Stimulated activated CD4-positive, alpha-beta T cell treated with anti-CD3 and anti-CD28 coated beads, Interleukin-4, amount 100 ng/mL, for 24 hours (primary cell): ENCODE measurements at places on chromosomes 11 and 22.
A peak's percentile ranks its signal among the peaks of the same experiment; 100 is the strongest.

- DNase-seq: no peak
These were observed 652.6 kb downstream of the METTL15 start for GRCh38 chr11:28760676-28761390.

DNA sequence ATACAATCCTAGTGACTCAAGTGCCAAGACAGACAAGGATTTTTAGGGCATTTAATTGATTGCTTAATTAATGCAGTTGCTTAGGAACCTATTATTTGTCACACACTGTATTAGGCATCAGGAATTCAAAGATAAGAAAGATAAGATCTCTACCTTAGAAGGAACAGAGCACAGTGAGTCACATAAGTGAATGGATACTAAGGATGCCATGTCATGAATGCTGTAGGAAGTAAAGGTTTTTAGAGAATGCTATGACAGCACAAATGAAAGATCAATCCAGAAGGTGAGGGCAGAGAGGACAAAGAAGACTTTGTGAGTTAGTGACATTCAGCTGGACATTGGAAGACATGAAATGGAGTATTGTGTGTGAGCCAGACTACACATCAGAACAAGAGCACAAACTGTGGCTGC lies 147.9 kb upstream of the DDI1 start:
- no peak for DNase-seq

GRCh38 chr11:125345421-125346178 lies 150.5 kb downstream of the FEZ1 start:
- peak; percentile 28 for DNase-seq

GRCh38 chr11:44690651-44691050 lies 36.1 kb upstream of the TSPAN18 start:
- DNase-seq: no peak

DNA sequence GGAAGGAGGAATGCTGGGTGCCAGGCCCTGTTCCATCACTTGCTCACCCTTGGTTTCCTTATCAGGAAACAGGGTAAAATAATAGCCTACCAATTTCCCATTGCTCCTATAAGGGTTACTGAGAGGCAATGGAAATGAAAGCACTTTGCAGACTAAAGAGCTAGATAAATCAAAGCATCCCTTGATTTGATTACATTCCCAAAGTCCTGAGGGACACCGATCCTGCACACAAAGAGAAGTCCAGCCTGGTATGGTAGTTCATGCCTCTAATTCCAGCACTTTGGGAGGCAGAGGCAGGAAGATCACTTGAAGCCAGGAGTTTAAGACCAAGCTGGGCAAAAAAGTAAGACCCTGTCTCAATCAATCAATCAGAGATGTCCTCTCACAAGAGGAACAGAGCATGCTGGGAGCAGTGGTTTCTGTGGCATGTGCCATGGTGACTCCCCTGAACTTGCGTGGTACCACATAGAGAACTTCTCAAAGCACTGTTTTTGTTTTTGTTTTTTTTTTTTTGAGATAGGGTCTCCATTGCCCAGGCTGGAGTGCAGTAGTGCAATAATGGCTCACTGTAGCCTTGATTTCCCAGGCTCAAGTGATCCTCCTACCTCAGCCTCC lies 10.7 kb downstream of the TBC1D10A start:
- DNase-seq: no peak

DNA sequence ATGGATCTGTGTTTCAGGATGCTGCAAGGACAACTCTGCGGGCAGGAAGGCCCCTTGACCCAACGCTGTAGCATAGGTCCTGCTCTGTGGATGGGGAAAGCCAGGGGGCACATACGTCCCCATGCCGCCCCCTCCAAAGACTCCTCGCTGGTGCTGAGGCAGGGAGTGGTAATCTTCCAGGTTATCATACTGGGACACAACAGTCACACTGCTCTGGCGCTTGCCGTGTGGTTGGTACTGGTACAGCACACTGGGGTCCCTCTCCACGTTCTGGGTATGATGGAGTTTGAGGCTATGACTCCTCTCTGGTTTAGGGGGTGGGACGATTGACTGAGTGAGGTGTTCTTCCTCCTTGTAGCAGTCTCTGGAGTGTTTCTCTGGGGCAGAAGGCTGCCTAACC lies 26.2 kb upstream of the TP53AIP1 start:
- no peak for DNase-seq

DNA sequence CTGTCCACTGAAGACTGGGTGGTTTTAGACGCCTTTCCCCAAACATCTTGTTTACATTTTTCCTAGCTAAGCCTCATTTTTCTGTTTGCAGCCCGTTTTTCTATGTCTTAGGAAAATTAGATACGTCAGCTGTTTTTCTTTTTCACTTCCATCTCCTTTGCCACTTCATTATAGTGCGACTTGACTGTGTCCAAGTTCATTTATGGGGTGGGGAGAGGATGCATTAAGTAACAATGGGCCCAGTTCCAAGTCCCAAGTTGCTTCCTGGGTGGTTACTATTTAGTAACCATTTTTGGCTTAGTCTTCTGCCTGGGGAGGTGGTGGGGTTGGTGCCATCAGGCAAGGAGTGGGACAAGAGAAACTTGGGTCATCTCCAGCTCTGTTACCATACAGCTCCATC lies 83.0 kb downstream of the TRAF6 start:
- no peak for DNase-seq

DNA sequence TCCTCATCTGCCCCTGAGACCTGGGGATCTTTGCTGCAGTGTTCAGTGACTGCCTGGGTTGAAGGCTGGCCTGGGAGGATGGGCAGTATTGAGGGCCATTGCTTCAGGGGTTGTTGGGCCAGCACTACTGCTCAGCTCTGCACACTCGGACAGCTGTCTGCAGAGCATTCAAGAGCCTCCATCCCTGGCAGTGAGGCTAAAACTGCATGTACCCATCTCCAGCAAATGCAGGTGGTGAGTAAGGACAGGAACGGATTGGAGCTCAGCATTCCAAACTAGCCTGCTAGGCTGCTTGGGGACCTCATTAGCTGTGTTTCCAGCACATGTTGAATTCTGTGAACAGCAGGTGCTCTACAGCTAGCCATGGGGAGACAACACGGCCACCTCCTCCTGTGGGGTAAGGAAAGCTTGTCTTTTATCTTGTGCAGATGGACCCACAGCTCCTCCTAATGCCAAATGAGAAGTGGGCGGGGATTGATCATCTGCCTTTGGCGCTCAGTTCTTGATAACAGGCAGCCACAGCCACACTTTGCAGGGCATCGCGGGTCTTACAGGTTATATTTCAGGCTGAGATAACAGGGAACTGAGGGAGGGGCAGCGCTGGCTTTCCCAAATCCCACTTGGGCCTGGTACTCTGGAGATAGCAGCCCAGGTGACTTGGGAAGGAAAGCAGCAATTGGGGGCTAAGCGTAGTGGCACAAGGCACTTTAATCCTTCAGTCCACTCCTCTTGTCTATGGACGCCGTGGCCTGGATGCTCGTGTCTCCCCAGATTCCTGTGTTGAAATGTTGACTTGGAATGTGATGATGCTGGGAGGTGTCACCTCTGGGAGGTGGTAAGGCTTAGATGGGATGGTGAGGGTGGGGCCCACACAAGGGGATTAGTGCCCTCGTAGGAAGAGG lies 254.5 kb upstream of the B3GAT1 start:
- DNase-seq: no peak

GRCh38 chr22:45212306-45212709 lies 28.4 kb downstream of the KIAA0930 start:
- no peak for DNase-seq

DNA sequence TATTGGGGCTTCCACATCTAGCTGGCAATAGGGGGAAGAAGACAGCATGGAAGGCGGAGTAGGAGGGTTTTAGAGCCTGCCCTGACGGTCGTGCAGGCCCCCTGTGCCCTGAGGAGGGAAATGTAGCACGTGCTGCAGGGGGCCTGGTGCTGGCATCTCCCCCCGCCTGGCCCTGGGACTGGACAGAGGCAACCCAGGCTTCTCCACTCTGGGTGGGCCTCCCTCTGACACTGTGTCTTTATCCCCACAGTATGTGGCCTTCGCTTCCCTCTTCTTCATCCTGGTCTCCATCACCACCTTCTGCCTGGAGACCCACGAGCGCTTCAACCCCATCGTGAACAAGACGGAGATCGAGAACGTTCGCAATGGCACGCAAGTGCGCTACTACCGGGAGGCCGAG lies 36.8 kb downstream of the KCNC1 start:
- DNase-seq: no peak

GRCh38 chr11:78424334-78425270 lies 7.0 kb upstream of the GAB2 start:
- no peak for DNase-seq

- DNase-seq: peak; percentile 8
These were observed 686 bp downstream of the KIF18A start for GRCh38 chr11:28107191-28107749.

GRCh38 chr11:128026596-128026995 lies 560.8 kb downstream of the ETS1 start:
- no peak for DNase-seq

DNA sequence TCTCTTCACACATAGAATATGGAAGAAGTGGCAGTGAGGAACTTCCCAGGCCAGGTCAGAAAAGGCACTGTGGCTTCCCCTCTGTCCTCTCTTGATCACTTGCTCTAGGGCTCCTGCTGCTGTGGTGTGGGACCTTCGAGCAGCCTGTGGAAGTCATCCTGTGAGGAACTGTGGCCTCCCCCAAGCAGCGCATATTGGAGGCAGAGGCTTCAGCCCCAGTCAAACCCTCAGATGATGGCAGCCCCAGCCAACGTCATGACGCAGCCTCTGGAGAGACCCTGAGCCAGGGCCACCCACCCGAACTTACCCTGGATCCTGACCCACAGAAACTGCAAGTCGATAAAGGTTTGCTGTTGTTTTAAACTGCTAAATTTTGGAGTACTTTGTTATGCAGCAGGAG lies 444.9 kb downstream of the TBC1D22A start:
- peak; percentile 0 for DNase-seq

DNA sequence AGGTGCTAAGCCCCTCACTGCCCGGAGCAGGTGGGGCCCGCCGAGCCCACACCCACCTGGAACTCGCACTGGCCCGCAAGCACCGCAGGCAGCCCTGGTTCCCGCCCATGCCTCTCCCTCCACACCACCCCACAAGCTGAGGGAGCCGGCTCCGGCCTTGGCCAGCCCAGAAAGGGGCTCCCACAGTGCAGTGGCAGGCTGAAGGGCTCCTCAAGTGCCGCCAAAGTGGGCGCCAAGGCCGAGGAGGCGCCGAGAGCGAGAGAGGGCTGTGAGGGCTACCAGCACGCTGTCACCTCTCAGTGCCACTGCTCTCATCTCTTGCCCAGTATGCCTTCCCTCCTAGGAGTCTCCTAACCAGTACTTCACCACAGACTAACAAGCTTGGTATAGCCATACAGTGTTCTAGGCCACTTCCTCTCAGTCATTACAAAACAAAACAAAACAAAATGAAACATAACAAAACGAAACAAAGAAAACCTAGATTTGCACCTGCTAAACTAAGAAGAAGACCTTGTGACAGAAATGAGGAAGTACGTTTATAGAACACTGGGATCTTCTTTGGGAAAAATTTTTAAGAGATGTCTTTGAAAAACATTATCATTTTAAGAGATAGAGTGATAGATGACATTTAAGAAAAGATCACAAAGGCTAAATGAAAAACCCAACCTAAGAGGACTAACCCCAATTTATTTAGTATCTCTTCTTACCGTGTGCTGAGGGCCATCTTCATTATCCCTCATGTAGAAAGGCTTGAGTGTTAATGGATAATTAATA lies 47.7 kb upstream of the GAB2 start:
- peak; percentile 19 for DNase-seq

DNA sequence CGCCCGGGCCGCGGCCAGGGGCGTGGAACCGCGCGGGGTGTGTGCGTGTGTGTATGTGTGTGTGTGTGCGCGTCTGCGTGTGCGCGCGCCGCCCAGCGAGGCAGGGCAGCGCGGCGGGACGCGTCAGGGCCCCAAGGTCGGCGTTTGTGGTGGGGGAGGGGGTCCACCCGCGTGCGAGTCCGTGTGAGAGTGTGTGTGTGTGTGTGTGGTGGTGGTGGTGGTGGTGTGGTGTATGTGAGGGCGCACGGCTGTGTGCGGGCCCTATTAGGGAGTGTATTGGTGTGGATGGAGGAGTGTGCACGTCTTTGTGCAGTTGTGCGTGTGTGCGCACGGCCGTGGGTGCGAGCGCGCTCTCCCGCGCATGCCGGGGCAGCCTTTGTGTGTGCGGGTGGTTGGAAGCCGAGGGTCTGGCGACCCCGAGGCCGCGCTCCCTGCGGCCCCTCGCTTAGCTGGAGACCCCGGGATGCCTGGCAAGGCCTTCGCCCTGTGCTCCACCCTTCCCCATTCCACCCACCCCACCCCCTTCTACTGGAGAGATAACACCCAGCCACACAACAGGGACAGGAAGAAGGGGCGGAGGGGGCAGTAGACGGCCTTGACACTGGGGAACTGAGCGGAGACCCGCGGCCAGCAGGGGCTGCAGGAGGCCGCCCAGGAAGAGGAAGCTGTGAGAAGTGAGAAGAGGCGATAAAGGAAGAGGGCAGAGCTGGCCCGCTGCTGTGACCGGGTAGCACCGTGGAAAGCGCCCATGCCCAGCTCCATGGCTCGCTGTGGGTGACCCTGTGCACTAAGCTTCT lies 528 bp upstream of the ARRB1 start:
- peak; percentile 52 for DNase-seq

- DNase-seq: no peak
These were observed 22.7 kb upstream of the PLEKHA7 start for GRCh38 chr11:17036666-17037658.

DNA sequence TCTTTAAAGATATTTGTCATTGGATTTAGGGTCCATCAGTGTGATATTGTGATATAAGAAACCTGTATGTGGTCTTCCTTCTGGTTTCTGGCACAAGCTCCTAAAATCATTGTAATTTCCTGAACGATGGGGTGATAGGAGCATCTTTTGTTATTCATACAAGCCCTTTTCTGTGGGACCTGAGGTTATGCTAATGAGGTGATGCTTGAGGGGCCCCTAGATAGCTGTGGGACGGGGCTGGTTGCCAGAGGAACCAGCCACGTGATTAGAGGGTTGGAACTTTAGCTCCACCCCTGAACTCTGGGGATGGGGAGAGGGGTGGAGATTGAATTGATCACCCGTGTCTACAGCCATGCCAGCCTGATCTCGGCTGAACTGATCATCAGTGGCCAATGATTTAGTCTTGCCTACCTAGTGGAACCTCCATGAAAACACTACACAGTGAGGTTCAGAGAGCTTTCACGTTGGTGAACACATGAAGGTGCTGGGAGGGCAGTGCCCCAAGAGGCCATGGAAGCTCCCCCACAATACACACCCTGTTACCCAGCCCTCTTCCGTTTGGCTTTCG lies 62.8 kb downstream of the BCR start:
- DNase-seq: peak; percentile 77

DNA sequence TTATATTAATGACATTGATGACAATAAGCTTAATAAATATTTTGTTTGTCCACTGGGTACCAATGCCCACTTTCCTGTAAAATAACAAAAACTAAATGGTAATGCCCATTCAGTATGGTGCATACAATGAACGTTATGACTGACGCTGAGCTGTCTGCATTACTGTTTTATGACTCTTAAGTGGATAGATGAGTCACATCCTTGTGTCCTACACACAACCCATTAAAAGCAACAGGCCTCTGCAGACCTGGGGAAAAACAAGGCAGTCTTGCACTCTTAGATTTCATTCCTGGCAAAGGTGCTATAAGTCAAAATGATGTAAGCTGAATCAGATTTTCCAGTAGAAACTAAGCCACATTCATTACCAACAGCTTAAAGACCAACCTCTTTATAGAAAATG lies 176.3 kb upstream of the TMEM45B start:
- DNase-seq: peak; percentile 52
